ENCODE measurements at places on chromosomes 16 and 17. TPM values are rescaled to one million over a fixed set of nuclear protein-coding genes. Genes with fewer than 3 reads are reported as not detected.

DNA sequence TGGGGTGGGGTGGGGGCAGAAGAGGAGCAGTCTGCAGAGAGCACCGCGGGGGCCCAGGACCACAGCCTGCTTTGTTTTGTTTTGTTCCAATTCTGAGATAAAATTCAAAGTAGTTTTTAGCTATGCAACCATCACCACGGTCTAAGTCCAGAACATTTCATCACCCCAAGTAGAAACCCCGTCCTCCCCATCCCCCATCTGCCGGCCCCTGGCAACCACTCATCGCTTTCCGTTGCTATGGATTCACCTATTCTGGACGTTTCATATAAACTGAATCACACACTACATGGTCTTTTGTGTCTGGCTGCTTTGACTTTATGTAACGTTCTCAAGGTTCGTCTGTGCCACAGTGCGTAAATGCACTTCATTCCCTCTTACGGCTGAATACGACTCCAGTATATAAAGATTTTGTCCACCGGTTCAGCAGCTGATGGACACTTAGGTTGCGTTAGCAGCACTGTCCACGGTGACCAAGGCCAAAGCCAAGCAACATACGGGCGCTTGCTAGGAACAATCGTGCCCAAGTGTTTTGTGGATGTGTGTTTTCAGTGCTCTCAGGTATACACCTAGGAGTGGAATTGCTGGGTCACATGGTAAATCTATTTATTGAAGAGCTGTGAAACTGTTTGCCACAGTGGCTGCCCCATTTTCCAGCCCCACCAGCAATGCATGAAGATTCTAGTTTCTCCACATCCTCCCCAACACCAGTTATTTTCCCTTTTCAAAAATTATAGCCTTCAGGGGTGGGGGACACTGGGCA, 27.7 kb upstream of the RASD1 start:
- no peak overlapping the region for H3K4me3 ChIP-seq
- peak overlapping the region; percentile 74 for H3K27ac ChIP-seq
- peaks cover 5% of the 10 kb centered on the region for H3K36me3 ChIP-seq

The DYNC1LI2 gene
- total RNA-seq: 82.7 TPM

- no peak overlapping the region for H3K27ac ChIP-seq
- DNase-seq: no peak
- H3K27me3 ChIP-seq: peaks cover 10% of the 10 kb centered on the region
- H3K36me3 ChIP-seq: peaks cover 72% of the 10 kb centered on the region
- H3K4me3 ChIP-seq: no peak overlapping the region
Observed at GRCh38 chr16:7304958-7305357, 27.7 kb upstream of the RBFOX1 start.

The EIF3CL gene
- total RNA-seq: 144 TPM

- peaks cover 3% of the 10 kb centered on the region for H3K27me3 ChIP-seq
- no peak overlapping the region for H3K4me3 ChIP-seq
- H3K27ac ChIP-seq: no peak overlapping the region
- H3K36me3 ChIP-seq: peaks cover 30% of the 10 kb centered on the region
- H3K4me1 ChIP-seq: peaks cover 11% of the 10 kb centered on the region
- DNase-seq: no peak
Observed at GRCh38 chr17:54860617-54861470, 39.8 kb upstream of the TOM1L1 start.

- H3K36me3 ChIP-seq: peaks cover 46% of the 10 kb centered on the region
- no peak overlapping the region for H3K4me3 ChIP-seq
- peak overlapping the region; percentile 80 for H3K27ac ChIP-seq
- no peak for DNase-seq
- H3K4me1 ChIP-seq: peaks cover 6% of the 10 kb centered on the region
Observed at GRCh38 chr17:44079877-44080821, 9.6 kb downstream of the G6PC3 start.

GRCh38 chr16:69861292-69862030, 89.7 kb upstream of the CLEC18A start:
- H3K27me3 ChIP-seq: no peaks in the 10 kb centered on the region
- H3K36me3 ChIP-seq: no peaks in the 10 kb centered on the region
- H3K27ac ChIP-seq: peak overlapping the region; percentile 75
- H3K4me3 ChIP-seq: no peak overlapping the region
- no peak for DNase-seq

The SLC38A8 gene
- not detected for total RNA-seq

DNA sequence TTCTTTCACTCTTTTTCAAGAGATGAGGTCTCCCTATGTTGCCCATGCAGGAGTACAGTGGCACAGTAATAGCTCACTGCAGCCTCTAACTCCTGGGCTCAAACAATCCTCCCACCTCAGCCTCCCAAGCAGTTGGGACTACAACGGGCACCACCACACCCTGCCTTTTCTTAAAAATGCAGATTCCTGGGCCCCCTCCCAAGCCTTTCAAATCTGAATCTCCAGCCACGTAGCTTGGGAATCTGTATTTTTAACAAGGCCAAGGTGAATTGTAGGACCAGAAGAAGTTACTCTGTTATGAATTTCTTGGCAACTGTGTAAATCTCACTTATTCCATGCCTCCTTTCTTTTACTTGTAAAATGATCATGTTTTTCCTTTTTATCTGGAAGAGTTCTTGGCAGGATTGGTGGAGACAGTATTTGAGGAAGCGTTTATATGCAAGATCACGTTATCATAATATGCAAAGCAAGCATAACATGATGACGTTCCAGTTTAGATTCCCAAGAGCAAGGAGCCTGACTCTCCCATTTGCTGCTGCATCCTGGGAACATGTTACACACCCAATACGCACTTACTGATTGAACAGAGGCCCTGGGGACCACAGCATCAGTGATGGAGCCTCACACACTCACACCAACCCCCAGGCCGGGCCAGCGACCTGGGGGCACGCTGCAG, 44.5 kb downstream of the LITAF start:
- peaks cover 19% of the 10 kb centered on the region for H3K4me1 ChIP-seq
- H3K27ac ChIP-seq: no peak overlapping the region
- H3K27me3 ChIP-seq: no peaks in the 10 kb centered on the region
- no peak for DNase-seq
- H3K36me3 ChIP-seq: no peaks in the 10 kb centered on the region

DNA sequence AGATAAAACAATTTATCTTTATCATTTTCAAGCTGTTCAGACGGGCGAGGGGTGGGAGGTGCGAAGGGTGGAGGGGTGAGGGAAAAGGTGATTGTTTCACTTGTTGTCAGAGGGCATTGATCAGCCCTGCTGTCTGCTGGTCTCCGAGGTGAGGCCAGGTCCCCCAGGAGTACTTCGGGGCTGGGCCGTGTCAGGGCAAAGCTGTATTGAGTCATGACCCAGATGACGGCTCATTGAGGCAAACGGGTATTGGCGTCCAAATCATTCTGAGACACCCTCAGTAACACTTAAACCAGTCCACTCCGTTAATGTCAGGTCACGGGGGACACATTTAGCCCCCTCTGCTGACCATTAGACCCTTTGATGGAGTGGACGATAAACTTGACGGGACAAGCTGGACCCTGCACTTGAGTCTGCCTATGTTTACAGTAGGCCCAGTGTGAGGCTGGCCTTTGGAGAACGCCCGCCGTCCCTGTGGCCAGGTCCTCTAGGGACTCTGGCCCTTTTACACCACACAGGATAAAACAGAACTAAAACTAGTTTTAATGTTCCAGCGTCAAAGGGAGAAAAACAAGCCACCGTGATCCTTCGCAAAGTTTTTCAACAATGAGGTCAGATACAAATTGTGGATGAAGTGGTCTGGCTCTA, 502.2 kb upstream of the ZFHX3 start:
- H3K27ac ChIP-seq: no peak overlapping the region
- no peaks in the 10 kb centered on the region for H3K36me3 ChIP-seq
- H3K4me3 ChIP-seq: no peak overlapping the region
- no peaks in the 10 kb centered on the region for H3K27me3 ChIP-seq
- DNase-seq: no peak
- H3K4me1 ChIP-seq: peaks cover 42% of the 10 kb centered on the region

Data from WTC11 (cell line).